ENCODE measurements at places on chromosomes 3 and 15. TPM values are rescaled to one million over a fixed set of nuclear protein-coding genes. Genes with fewer than 3 reads are reported as not detected.

APOD gene
- not detected for total RNA-seq

DNA sequence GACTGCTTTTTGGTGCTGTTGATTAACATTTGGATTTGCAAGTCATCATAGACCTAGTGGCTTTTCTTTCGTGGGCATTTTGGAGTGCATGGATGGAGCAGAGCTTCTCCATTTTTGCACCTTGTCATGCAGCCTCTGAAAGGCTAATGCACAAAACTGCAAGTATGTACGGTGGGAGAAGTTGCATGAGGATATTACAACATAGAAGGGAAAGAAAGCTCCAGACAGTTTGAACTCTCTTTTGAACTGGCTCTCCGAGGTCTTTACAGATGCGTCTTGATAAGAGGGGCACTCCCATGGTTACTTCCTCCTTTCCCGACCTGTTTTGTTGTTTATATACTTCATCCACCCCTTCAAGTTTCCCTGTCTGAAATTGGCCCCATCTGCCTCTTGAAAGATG lies 147.1 kb upstream of the GBE1 start:
- DNase-seq: no peak

GRCh38 chr3:169453256-169454059 lies 210.1 kb downstream of the MECOM start:
- DNase-seq: no peak

GRCh38 chr15:68733666-68734065 lies 87.0 kb downstream of the ANP32A start:
- no peak for DNase-seq

SCN5A gene
- total RNA-seq: not detected

- no peak for DNase-seq
Measured at GRCh38 chr3:56467801-56468183, 475 bp downstream of the ERC2 start.

OXTR gene
- 0.65 TPM for total RNA-seq

DNA sequence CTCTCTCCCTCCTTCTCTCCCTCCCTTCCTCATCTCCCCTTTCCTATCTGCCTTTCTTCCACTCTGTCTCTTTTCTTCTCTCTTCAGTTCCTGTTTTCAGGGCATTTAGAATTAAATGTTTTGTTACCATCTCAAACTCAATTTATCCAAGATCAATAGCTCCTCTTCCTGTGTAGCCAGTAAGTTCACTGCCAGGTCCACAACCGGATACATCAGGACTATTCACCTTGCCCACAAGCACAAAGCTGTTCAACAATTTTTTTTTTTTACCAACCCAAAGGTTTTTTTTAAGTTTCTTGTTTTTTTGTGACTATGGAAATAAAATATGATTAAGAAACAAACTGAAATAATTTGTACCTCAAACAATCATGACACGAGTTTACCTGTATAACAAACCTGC lies 26.1 kb downstream of the FBN1 start:
- DNase-seq: no peak

DNA sequence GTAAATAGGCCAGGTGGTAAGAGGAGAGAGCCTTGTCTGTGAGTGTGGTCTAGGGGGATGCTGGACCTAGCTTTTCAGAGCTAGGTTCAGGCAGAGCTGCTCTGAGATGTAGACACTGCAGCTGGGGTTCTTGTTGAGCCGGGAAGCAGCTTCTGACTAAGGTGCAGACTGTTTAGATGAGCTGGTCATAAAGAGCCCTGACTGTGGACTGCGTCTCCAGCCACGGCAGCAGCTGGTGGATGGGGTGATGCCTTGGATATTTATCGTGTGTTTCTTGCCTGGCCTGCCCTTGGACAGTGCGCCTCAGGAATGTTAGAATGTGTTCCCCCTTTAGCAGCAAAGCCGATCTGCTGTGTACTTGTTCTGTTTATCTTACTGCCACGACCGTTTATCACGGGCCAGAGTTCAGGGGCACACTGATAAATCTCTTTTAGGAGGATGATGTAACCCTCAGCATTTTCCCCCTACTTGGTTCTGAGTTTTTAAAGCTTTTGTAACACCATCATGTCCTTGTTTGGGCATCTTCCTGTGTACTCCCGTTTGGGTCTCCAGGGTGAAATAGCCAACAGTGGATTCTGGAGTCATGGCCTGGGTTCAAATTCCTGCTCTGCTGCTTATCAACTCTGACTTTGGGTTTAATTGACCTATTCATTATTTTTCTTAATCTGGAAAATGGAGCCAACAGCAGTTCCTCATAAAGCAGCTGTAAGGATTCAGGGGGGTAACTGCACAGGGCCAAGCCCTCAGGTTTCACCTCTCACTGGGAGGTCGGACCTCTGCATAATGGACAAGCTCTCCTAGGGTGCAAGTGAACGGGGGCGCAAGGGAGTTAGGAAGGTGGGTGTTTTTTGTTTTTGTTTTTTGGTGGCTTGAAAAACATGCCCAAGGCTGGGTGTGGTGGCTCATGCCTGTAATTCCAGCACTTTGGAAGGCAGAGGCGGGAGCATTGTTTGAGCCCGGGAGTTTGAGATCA lies 51.4 kb downstream of the FLNB start:
- no peak for DNase-seq

FBN1 gene
- total RNA-seq: 1.1 TPM

DNA sequence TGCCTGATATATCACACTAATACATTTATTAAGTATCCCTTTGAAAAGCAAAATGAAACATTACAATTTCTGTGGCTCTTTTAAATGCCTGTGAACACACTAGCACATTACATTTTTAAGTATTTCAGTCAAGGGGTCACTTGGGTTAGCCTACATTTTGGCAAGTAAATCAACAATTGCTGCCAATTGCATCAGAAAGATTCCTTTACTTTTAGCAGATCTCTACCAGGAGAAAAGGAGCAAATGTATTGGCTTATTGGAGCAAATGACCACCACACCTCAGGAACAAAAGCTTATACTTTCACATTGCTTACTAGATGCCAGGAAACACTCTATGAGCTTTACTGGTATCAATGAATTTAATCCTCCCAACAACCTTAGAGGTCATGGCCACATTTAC lies 947.1 kb downstream of the FHIT start:
- no peak for DNase-seq

DNA sequence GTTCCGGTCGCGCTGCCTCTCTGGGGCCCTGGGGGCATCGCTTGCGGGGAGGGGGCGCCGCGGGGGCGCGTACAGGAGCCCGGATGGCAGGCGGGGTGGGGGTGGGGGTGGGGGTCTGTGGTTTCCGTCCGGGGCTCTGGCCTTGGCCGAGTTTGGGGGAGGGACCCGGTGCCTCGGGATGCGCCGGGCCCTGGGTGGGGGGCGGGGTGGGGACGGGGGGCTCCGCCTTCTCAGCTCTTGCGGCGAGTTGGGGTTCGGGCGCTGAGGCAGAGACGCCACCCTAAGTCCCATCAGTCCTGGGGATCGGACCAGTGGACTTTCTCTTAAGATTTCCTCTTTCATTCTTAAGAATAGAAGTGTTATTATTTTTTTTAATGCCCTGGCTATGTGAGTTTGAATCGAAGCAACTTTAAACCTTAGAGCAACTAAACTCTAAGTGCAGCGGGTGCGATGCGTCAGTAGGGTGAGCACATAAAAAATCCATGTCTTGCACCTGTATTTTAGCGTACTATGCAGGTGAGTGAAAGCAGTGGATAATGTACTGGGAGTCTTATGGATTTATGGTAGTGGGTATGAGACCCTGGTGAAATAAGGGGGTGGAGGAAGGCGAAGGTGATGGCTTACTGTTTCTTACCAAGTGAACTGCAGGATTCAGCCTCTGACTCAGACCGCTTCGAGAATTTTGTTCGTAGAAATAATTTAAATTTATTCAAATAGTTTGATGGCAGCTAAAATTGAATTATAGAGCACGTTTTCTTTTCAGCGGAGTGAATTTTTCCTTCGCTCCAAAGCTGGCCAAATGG lies 762 bp downstream of the CTNNB1 start:
- peak; percentile 38 for DNase-seq

- no peak for DNase-seq
Measured at GRCh38 chr3:38597502-38598060, 51.9 kb downstream of the SCN5A start.

- DNase-seq: peak; percentile 72
Measured at GRCh38 chr3:108124337-108125152, 33.7 kb upstream of the CD47 start.

SLCO2A1 gene
- not detected for total RNA-seq

- peak; percentile 88 for DNase-seq
Measured at GRCh38 chr3:172591876-172592771, 68.9 kb upstream of the TNFSF10 start.

- DNase-seq: peak; percentile 27
Measured at GRCh38 chr3:107846279-107846852, 244.5 kb downstream of the CD47 start.

GRCh38 chr15:29568840-29569532 lies 253.3 kb downstream of the TJP1 start:
- no peak for DNase-seq

MEX3B gene
- 1.2 TPM for total RNA-seq

SPATA16 gene
- total RNA-seq: not detected

DNA sequence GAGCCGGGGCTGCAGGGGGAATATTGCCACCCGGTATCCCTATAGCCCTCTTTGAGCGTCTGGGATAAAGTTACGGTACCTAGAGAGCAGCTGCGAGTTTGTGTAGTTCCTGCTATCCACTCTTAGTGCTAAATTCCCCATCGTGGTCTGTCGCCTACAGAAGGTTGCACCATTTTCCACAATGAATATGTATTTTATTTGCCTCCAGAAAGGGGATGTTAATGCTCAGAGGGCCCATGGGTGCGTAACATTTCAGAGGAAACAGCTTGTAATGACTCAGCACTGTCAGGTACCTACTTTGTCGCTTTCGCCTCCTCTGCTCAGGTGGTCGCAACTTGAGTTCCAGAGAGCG lies 1.1 kb downstream of the SLCO3A1 start:
- peak; percentile 25 for DNase-seq

GRCh38 chr3:68699541-68699940 lies 232.8 kb downstream of the TAFA4 start:
- DNase-seq: no peak

GRCh38 chr3:136336329-136337100 lies 86.4 kb downstream of the PCCB start:
- DNase-seq: no peak

LINGO1 gene
- not detected for total RNA-seq

PRTG gene
- not detected for total RNA-seq

PLA2G4E gene
- total RNA-seq: not detected

MST1R gene
- 5.2 TPM for total RNA-seq

GRCh38 chr3:45437383-45437782 lies 49.0 kb downstream of the LARS2 start:
- DNase-seq: no peak

- DNase-seq: no peak
Measured at GRCh38 chr3:118435851-118436350, 598.7 kb downstream of the IGSF11 start.

IQCF5 gene
- not detected for total RNA-seq

GRCh38 chr3:191961022-191961421 lies 500.1 kb downstream of the PYDC2 start:
- no peak for DNase-seq

DNA sequence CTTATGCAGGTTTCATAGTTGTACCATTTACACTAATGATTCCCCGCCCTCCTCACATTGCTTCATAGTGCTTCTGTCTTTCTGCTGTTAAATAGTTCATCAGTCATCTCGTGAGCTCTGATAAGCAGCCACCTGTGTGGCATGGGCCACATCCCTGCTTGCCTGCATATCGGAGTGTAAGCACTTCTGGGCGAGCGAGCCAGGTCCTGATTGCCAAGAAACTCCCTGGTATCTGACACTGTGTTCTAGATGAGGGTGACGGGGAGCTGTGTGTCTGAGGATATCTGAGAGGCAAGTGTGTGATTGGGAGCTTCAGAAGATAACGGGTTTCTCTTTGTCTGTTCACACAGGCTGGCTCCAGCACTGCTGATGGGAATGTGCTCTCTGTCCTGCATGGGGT lies 130.6 kb downstream of the LRIG1 start:
- no peak for DNase-seq

TMCO5A gene
- total RNA-seq: not detected

- DNase-seq: no peak
Measured at GRCh38 chr15:46763091-46763490, 954.2 kb upstream of the SEMA6D start.

DNA sequence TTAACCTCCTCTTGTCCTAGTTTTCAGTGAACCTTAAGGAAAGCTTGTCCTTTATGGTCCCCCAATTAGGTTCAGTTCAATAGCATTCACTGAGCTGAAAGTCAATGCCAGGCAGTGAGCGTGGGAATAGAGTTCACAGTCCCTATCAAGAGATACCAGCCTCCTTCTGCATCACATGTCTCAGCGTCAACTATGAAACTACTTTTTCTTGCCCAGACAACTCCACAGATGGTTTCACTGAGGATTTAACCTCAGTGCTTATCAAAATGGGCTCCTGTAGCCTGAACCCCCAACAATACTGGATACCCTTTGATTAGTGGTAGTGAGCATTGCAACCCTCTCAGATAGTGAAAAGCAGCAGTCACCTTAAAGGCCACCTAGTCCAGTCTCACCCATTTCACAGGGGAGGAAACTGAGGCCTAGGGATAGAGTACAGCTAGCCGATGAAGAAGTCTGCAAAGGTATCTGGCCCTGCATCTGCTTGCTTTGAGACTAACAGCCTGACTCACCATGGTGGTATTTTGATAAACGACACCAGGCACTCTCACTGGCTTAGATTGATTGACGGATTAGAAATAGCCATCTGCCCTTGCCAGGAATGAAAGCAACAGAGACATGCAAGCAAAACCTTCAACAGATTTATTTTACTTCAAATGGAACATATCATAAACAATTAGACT lies 1.6 kb upstream of the UBA3 start:
- no peak for DNase-seq

NANOGP8 gene
- total RNA-seq: not detected

TP53BP1 gene
- total RNA-seq: 22.9 TPM

DNA sequence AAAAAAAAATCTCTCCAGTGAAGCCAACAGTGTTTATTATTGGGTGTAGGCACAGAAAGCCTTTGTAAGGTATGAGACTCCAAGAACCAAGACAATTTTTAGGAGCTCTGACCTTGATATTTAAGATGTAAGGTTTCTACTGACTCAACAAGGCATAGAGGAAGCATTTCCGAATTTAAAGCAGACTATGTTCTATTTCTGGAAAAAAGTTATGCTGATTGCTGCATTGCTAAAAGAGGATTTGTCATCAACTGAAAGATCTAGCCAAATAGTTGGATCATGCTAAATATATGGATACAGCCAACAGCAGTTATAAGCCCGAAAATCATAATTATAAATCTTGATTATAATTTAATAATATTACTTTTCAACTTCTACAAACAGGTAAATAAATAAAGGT lies 53.3 kb upstream of the MELTF start:
- no peak for DNase-seq

MRAS gene
- total RNA-seq: not detected

CACNA1D gene
- total RNA-seq: 0.15 TPM

- DNase-seq: no peak
Measured at GRCh38 chr3:53071882-53072431, 26.1 kb upstream of the SFMBT1 start.

- peak; percentile 32 for DNase-seq
Measured at GRCh38 chr3:78645628-78646310, 1122.0 kb downstream of the ROBO1 start.
